Sigmoid colon (tissue), 7 donors: ENCODE measurements at places on chromosomes 13 and 19. TPM values are rescaled to one million over a fixed set of nuclear protein-coding genes. Genes with fewer than 3 reads are reported as not detected.

- peak; percentile 68 for DNase-seq
These were observed 2.2 kb downstream of the LHFPL6 start for GRCh38 chr13:39600766-39601165.

DNA sequence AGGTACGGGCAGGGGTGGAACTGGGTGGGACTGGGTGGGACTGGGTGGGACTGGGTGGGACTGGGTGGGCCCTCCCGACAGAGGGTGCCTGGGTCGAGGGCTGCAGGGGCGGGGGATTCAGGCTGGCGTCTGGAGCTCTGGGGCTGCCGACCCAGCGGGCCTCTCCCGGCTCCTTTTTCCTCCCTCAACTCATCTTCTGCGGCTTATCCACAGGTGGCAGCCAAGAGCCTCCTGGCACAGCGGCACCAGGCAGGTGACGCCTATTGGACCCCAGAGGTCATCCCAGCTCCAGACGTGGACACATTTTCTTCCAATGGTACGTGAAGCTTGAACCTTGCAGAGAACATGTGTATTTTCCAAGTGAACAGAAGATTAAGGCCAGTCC, 533 bp downstream of the ZNF544 start:
- DNase-seq = no peak

DNA sequence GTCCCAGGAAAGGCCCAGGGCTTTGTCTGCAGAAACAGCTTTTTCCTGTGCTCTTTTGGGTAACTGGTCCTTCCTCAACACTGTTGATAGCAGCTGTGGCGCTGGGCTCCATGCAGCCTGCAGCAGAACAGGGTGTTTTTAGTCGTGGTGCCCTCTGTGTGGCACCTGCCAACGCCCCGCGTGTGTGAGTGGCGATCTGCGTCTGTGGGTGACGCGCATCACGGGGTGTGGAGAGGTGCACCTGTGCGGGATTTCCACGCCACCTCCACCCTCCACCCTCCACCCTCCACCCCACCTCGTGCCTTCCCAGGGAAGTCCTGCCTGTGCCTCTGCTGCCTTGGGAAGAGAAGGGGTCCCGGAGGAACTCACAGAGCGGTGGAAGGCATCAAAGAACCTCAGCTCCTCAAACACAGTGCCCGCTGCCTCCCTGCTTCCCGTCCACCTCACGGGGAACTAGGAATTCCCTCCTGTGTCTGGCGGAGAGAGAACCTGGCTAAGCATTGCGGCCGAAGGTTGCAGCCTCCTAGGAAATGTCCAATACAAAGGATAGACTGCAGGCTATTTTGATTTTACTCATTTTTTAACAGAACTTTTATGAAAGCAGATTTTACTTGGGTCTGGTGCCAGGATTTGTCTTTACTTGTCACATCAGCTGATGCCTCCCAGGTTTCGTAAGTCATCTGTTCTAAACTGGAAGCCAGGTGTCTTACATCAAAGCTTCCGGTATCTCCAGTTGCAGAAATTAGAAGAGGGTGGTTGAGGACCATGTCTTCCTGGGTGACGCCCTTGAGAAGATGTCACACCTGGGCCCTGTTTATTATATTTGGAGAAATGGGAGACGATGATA, 84.0 kb downstream of the ATP11A start:
- no peak for DNase-seq

- no peak for DNase-seq
These were observed 3.3 kb upstream of the ZNF420 start for GRCh38 chr19:37074819-37075362.

DNA sequence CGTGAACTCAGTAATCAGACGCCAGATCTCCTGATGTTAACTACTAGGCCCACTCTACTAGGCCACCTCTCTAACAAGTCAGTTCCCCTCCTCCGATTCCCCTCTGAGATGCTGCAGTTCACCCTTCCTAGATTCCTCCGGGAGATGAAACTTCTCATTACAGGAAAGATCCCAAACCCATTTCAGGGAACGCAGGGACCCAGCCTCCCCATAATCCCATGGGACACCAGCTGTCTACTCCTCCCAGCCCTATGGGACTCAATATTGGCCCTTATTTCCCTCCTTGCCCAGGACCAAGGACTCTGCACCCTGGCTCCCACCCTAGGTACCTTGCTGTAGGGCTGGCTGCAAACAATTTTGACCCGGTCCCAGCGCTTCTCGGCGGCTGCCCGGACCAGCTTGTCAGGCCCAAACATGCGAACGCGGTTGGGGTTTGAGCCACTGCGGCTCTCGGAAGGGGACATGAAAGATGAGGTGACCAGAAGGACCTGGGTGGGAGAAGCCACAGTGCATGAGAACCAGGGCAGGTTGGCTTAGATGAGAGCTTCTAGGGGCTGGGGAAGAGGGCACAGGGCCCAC, 20.9 kb downstream of the XRCC1 start:
- DNase-seq = no peak

DNA sequence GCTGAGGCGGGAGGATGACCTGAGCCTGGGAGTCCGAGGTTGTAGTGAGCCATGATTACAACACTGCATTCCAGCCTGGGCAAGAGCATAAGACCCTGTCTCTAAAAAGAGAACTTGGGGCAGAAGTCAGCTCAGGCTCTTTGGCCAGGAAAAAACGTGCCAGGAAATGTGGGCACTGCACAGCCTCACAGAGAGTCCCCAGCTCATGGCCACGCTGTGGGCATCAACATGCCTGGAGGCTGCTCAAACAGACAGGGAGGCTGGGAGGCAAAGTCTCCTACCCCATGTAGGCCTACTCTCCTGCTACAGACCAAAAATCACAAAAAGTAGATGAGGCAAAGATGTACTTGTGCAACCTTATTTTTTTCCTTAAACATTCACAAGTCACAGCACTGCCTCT, 49.4 kb downstream of the PEPD start:
- no peak for DNase-seq

DNA sequence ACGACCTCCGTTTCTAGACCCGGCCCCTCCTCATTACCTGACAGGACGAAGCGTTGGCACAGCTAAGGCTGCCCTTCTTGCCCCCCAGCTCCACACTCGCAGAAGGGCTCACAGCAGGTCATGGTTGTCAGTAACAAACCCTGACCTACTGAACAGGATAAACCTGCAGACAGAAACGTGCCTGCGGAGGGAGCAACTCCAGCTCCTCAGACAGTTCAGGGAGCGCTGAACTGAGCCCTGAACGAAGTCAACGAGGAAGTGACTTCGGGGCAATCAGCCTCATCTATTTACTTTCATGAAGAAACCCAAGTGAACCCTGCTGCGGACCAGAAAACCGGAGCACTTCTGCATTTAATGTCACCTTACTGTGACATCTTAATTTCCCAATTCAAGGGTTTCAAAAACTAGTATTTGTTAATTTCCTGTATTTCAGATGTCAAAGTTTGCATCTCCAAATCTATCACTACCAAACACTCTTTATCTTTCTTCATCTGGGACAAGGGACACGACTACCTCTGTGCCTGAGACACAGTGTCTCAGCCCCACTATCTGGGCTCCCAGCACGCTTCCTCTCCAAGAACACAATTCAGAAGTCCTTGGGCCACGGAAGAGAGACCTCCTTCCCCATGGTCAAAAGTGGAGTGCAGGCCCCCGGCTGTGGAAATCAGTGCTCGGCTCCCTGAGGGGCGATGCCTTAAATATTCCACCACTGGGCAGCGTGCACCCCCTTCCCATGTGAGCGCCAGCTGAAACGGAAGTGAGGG, 40.2 kb downstream of the CARS2 start:
- no peak for DNase-seq

DNA sequence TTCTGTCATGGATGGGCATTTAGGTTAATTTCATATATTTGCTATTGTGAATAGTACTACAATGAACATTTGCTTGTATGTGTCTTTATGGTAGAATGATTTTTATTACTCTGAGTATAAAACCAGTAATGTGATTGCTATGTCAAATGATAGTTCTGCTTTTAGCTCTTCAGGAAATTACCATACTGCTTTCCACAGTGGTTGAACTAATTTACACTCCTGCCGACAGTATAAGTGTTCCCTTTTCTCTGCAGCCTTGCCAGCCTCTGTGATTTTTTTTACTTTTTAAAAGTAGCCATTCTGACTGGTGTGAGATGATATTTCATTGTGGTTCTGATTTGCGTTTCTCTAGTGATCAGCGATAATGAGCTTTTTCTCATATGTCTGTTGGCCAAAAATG, 6.5 kb downstream of the SIGLEC7 start:
- DNase-seq = no peak

- no peak for DNase-seq
These were observed 740 bp upstream of the BEST2 start for GRCh38 chr19:12750851-12751250.

DNA sequence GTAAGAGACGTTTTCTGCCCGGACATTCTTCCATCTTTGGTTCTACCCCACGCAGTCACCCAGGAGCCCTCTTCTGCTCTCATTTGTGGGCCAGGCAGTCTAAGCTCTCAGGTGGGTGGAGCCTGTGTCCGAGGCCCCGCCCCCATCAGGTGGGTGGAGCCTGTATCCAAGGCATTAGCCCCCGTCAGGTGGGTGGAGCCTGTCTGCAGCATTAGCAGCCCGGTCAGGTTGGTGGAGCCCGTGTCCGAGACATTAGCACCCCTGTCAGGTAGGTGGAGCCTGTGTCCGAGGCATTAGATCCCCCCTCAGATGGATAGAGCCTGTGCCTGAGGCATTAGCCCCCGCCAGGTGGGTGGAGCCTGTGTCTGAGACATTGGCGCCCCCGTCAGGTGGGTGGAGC, 45.5 kb upstream of the C13orf46 start:
- no peak for DNase-seq

DNA sequence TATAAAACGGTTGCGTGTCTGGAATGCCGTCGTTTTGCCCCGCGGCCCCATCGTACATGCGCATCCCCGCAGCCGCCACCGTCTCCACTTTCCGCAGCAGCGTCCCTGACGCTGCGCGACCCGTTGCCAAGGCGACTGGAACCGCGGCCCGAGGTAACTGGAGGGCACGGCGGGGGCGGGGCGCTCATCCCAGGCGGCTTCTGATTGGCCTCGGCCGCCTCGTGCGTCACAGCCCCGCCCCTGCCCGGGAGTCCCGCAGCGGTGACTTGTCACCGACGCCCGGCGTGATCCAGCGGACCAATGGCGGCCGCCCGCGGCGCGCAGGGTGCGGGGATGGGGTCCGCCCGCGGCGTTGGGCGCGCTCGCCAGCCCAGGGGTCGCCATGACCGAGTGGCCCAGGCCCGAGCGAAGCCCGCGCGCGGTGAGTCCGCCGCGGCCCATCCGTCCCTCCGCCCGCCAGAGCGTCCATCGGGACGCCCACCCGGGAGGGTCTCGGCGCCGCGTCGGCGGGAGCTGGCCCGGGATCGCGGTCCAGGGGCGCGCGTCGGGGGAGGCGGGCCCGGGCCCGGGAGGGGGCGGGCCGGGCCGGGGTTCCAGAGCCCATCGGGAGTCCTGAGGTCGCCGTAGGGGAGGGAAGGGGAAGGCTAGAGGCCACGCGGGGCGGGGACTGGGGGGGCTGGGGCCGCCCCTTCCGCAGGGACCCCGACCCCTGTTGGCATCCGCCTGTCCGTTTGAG, at the start of gene ZSCAN1:
TSS of gene ZSCAN1 (plus strand) at position 285 of the 736 bp plus-strand sequence. CDS start 3,812 bp downstream, outside the sequence.
- peak; percentile 89 for DNase-seq

DNA sequence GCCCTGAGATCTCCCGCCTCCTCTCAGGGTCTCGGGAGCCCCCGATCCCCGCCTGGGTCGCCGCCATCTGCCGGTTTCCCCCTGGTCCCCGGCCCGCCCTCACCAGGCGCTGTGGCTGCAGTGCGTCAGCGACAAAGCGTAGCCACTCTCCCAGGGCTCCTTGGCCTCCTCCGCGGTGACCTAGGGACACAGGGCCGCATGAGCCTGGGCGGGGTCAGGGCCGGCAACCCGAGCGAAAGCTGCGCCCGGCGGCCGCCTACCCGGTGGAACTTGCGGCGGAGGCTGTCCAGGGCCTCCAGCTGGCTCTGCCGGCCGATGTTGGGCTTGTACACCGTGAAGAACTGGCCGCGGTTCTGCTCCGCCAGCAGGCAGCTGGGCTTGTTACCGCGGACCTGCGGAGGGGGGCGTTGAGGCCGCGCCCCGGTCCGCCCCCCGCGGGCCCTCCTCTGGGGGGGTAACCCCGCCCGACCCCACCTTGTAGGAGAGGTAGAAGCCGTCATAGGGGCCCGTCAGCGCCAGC, 5.3 kb downstream of the GPX4 start:
- no peak for DNase-seq

- peak; percentile 56 for DNase-seq
These were observed 21.7 kb downstream of the TUBA3C start for GRCh38 chr13:19159761-19160420.

DNA sequence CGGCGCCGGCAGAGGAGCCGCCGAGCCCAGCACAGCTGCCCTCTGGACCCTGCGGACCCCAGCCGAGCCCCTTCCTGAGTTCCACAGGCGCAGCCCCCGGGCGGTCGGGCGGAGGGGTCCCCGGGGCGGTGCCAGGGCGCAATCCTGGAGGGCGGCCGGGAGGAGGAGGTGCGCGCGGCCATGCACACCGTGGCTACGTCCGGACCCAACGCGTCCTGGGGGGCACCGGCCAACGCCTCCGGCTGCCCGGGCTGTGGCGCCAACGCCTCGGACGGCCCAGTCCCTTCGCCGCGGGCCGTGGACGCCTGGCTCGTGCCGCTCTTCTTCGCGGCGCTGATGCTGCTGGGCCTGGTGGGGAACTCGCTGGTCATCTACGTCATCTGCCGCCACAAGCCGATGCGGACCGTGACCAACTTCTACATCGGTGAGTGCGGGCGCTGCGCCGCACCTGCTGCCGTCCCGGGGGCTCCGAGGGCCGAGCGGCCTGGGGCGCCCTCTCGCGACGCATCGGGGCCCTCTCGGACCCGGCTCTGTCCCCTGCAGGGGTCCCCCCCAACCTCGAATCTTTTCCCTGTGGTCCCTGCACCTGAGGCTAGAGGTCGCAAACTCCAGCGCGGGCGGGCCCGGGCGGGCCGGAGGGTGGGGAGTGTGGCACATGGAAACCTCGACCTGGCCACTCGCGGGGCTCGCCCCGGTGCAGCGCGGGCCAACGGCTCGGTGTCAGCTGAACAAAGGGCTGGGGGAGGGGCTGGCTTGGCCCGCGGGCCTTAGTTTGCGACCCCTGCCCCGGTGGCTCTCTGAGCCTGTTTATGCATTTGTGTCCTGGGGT, at the start of gene KISS1R:
TSS of gene KISS1R (plus strand) at position 11 of the 829 bp plus-strand sequence. CDS start at position 181, 170 bp downstream.
- no peak for DNase-seq

GRCh38 chr19:49570997-49571676, 9.2 kb downstream of the NOSIP start:
- no peak for DNase-seq

DNA sequence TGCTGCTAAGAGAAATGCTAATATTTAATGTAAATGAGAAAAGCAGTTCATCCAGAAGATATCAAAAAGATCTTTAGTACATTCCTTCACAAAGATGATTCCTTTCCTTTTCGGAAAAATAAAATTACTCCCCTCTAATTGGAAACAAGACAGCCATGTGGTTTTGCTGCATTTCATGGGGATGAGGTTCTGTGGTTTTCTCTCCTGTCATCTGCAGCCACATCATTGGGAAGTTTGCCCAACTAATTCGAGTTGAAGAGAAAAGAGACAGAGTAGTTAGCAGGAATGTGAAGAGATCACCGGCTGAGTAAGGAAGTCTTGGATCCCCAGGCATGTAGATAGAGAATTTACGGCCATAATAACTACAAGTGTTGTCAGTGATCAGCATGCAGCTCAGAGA, 122.1 kb downstream of the CYSLTR2 start:
- no peak for DNase-seq

The RFPL4A gene
- not detected for total RNA-seq

The PNMA8B gene
- 1.9 TPM for total RNA-seq

The ONECUT3 gene
- total RNA-seq = not detected

The TNFRSF19 gene
- total RNA-seq = 4.2 TPM
